Thoracic aorta (tissue), 2 donors: ENCODE measurements at places on chromosomes 2 and 18.

DNA sequence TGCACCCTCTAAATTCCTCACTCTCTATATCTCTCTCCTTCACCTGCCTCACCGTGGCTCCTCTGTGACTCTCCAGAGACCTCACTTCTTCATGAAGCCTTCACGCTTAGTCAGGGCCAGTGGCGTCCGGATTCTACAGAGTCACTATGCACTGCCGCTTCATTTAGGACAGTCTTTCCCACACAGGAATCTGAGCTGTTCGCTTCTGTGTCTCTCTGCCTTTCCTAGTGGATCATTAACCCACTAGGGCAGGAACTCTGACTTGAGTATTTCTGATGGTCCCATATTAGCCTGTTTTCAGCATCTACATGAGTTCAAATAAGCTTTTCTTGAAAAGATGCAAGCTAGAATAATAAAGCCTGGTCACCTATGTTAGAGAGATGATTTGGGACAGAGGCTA lies 180.2 kb upstream of the DOK6 start:
- no peak for DNase-seq

DNA sequence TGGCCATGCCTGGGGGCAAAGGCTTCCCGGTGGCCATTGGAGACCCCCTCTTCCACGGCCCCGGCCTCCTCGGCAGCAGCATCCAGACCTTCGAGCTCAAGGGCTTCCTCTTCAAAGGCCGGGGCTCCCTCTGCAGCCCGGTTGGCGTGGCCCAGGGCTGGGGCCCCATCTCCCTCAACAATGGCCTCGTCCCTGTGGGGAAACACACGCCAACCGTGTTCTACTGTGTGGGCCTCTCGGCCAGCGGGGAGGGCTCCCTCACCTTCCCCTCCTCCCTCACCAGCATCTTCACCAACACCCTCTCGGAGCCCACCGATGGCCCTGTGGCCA lies 2.7 kb downstream of the RTP5 start:
- DNase-seq = no peak

DNA sequence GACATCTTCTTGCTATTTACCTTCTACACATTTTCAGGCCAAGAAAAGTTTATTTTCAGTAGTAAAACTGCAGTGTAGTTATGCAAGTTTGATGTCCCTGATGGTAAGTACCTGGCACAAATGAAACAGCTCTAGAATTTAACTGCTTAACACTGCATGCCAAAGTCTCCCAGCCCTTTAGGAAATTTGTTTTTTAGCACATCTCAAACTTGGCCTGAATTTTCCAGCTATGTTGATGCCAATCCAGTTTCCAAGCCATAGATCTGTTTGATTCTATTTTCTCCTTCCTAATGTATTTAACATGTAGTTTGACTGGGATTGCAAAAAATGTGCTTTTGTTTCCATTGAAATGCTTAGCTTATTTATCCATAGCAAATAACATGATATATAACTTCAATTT lies 29.3 kb upstream of the ZNF385B start:
- DNase-seq = no peak

DNA sequence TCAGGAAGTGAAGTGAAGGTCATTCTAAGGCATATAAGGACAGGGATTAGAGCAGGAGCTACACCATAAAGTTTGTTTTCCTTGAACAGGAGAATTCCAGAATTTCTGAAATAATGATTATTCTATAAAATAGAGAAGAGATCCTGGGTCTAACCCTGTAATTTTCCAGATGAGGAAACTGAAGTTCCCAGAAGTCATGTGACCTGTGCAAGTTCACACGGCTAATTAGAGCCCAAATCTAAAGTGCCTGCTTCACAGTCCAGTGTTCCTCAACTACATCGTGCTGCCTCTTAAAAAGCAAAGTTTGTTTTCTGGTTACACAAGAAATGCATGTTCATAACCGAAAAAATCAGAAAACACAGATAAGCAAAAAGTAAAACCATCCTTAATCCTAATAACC lies 34.9 kb downstream of the PLB1 start:
- DNase-seq = no peak

GRCh38 chr2:206859330-206859739 lies 80.0 kb upstream of the CPO start:
- DNase-seq = no peak

GRCh38 chr18:50161597-50162205 lies 33.2 kb downstream of the MYO5B start:
- DNase-seq = no peak

- no peak for DNase-seq
Measured at GRCh38 chr2:4840791-4841190, 851.4 kb upstream of the SOX11 start.

GRCh38 chr18:7924616-7925015 lies 357.5 kb downstream of the PTPRM start:
- DNase-seq = no peak

DNA sequence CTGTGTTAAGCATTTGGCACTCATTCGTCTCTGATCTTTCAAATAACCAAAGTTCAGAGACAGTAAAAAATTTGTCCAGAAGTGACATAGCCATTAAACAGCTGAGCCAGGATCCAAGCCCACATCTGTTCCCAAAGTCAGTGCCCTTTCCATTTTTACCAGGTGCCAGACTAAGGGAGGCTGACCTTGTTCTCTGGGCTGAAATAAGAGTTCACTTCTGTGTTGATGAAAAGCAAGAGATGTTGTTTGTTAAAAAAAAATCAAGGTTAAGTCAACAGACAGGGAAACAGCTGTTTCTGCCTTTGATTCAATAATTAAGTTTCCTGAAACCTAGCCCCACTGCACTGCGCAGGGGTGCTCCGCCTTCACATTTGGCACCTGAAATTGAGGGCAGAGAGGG lies 117.1 kb downstream of the PRKRA start:
- DNase-seq = no peak

GRCh38 chr2:218622606-218623365 lies 15.1 kb downstream of the PLCD4 start:
- DNase-seq = no peak

GRCh38 chr18:69916412-69916811 lies 31.3 kb downstream of the CD226 start:
- DNase-seq = no peak

- no peak for DNase-seq
Measured at GRCh38 chr2:189659734-189660133, 1.5 kb upstream of the ASNSD1 start.

- DNase-seq = no peak
Measured at GRCh38 chr2:233199870-233200269, 51.6 kb upstream of the ATG16L1 start.

GRCh38 chr2:228599781-228600180 lies 418.3 kb upstream of the SPHKAP start:
- DNase-seq = no peak

GRCh38 chr2:119251652-119252051 lies 28.0 kb downstream of the STEAP3 start:
- no peak for DNase-seq

DNA sequence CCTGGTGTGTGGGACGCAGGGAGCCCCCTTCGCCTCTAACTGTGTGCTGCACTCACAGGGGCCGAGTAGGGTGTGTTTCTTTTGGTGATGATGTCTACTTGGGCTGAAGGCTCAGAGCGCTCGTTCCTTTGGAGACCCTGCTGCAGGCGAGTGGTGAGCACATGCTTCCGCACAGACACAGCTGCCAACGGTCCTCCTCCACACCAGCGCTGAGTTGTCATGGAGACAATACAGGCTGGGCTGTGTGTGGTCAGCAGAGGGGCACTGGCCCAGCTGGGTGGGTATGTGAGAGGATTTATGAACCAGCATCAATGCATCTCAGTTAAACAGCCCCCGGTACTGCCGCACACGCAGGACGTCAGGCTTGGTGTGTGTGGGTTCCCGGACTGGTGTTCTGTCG lies 143.5 kb downstream of the SH3RF3 start:
- no peak for DNase-seq

DNA sequence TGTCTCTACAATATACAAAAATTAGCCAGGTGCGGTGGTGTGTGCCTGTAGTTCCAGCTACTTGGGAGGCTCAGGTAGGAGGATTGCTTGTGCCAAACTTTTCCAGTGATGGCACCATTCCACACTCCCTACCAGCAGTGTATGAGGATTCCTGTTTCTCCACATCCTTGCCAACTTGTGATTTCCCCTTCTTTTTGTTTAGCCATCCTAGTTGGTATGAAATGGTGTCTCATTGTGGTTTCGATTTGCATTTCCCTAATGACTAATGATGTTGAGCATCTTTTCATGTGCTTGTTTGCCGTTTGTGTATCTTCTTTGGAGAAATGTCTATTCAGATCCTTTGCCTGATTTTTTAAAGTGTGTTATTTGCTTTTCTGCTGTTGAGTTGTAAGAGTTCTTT lies 41.0 kb downstream of the EPB41L5 start:
- DNase-seq = no peak

- DNase-seq = no peak
Measured at GRCh38 chr2:65380255-65380654, 52.1 kb downstream of the SPRED2 start.

DNA sequence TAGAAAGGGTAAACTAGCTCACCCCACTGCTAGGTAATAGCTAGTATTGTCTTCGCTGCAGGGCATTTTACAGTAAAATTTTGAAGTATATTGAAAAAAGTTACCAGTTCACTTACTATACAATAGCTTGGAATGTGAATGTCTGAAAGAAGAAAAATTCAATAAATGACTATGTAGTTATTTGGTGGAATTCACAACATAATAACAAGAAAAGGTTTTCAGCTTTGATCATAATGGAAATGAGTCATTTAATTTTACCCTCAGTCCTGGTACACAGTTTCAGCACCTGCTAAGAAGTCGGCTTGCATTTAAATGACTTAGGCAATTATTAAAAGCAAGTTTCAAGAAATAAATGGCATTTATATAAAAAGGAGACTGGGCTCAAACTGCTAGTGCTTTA lies 90.4 kb downstream of the NUP35 start:
- no peak for DNase-seq

DNA sequence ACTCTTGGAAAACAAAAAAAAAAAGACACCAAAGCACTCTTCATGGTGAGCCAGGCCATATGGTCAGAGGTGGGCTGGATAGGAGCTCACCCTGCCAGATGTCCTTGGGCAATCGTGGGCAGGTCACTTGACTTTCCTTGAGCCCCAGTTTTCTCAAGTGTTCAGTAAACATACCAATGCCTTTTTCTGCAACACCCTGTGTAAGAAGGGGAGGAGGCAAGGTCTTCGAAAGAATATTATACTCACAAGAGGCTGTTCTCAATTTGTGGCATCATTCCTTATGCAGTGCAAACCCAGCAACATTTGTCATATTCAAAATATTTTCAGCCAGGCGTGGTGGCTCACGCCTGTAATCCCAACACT lies 22.9 kb upstream of the TMEM87B start:
- DNase-seq = no peak

GRCh38 chr2:70123051-70123828 lies 36.0 kb downstream of the PCBP1 start:
- DNase-seq = no peak

GRCh38 chr2:117941693-117942092 lies 72.2 kb downstream of the CCDC93 start:
- no peak for DNase-seq

DNA sequence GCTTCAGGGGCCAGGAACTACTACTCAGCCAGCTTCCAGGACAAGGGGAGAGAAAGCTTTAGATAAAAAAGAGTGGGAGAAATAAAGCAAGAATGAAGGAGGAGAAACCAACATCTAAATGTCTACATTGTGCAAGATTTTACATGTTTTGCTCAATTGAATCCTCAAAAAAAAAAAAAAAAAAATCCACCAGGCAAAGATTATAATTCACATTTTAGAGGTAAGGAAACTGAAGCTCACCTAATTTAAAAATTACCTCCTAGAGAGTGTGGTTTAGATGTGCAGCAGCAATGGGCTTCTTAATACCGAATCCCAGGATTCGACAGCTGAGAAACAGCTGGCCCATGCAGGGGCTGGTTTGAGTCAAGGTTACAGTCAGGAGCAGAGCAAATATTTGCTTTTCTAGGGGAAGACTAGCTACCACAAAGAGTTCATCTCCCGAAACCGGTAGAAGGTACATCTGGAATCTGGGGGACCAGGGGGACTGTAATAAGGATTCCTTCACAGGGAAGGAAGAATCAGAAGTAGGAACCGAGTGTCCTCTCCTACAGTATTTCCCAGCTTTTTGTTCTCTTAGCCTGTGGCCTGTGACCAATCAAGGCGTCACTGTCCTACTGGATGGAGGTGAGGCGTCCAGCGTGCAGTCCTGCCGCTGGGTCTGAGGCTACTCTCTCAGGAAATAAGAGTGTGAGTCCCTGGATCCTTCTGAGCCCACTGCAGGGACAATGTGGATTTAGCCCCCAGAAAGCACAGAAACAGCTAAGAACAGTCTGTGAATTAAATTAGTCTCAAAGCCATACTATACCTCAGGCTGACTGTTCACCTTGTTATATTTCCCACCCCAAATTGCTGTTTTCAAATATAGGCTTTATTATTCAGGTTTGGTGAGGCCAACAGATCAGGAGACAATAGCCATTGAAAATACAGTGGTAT lies 42.3 kb downstream of the IL1R2 start:
- no peak for DNase-seq

GRCh38 chr18:35777039-35777438 lies 195.4 kb upstream of the RMP24 start:
- DNase-seq = no peak

GRCh38 chr2:180227461-180227860 lies 220.4 kb upstream of the CWC22 start:
- DNase-seq = no peak

GRCh38 chr2:240921995-240922244 lies 15.8 kb downstream of the CROCC2 start:
- no peak for DNase-seq

- DNase-seq = peak; percentile 46
Measured at GRCh38 chr2:64943387-64944150, 45.6 kb upstream of the SLC1A4 start.

DNA sequence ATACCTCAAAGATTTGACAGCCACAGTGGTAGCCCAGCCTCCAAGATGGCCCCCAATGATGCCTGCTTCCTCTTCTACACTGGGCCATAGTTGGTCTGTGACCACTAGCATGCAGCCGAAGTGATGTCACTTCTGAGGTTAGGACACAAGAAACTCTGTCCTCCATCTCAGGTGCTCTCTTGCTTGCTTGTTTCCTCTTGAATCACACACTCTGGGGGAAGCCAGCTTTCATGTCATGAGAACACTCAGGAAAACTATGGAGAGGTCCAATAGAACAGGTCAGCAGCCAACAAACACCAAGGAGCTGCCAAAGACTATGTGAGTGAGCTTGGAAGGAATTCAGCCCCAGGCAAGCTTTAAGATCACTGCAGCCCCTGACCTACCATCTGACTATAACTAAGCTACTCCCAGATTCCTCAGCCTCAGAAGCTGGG lies 3.3 kb upstream of the ADAM17 start:
- DNase-seq = peak; percentile 66

DNA sequence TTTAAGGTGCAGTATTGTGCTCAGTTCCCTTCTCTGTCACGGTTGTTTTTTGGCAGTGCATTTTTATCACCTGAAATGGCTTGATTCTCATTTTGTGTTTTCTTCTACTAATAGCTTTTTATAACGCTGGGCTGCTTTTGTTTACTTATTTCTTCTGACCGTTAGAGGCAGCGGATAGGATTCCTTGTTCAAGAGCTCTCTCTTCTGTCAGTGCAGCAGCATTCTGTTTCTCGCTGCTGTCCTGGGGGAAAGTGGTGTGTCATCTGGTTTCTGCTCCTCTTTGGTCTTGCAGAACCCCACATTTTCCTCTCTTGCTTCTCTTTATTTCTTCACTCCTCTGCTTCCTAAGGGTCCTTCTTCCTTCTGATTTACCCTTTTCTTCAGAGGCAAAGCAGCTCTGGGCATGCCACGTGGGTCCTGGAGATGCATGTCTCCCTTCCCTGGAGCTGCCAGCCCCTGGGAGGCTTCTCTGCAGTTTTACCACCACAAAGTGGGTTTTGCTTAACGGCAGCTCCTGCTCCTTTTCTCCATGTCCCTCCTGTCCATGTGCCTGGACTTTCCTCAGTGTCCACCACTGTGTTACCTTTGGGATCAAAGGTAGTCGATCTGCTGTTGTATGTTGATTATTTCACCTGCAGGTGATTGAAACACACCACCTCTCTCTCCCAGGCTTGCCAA lies 47.3 kb upstream of the SNTG2 start:
- no peak for DNase-seq
